ENCODE measurements at places on chromosomes 2 and 18.

- no peak for DNase-seq
Observed at GRCh38 chr2:239251971-239252370, 148.8 kb downstream of the HDAC4 start.

- DNase-seq: no peak
Observed at GRCh38 chr2:107809835-107810234, 16.9 kb upstream of the RGPD4 start.

DNA sequence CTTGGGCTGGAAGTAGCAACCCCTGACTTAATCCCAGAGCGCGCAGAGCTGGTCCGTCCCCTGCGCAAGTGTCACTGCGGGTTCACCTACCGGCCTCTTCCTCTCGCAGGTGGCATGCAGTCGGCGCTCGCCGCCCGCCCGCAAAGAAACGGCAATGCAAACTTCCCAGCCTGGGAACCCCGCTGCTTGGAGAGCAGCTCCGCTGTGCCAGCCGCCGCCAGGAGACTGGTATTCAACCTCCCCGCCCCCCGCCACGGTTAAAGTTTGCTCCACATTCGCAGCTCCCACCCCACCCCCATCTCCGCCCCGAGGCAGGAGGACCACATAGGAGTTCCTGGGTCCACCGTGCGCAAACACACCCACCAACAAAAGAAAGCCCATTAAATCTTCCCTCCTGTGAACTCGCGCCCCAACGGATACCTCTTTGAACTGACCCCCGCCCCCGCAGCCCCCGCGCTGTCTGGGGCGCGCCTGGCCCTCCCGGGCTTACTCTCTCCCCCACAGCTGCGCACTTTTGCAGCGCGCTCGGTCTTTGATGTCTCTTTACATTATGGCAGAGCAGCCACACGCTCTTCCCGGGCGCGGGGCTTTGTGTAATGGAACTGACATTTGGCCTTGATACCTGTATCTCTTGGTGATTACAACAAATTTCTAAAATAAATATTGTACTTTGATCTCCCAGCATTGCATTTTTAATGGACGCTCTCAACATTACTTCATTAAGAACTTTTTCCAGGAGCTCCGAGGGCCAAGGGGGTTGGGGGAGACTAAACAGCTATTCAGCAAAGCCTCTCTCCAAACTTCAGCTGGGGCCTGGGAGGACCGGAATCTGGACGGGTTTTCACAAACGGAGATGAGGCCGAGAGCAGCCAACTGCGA is 3.1 kb upstream of the SP5 start:
- no peak for DNase-seq

GRCh38 chr2:167708998-167709397 is 538.4 kb downstream of the STK39 start:
- no peak for DNase-seq

GRCh38 chr2:147538821-147539220 is 306.0 kb upstream of the ACVR2A start:
- DNase-seq: no peak

DNA sequence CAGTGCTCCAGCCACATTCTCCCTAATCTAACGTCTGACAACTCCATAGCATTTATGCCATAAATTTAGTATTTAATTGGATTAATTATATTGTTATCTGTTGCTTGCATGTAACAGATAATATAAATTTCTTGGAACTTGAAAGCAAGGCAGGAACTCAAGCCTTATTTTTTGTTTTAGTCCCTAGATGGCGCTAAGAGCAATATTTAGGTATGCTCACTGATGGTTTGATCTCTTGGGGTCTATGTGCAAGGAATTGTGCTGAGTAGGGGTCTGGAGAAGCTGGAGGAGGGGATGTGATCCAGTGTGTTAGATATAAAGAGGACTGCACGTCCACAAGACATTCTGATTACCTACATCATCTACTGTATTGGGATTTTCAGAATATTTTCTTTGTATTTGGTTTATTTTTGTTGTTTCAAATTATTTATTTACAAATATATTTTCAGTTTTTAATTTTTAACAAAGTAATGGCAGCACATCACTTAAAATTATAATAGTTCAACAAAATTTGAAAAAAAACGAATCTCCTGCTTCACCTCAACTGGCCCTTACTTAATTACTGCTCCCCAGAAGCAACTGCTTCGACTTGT is 32.8 kb downstream of the KATNAL2 start:
- DNase-seq: no peak

All from CD4-positive, alpha-beta T cell treated with Interleukin-4 for 4 hours (primary cell).